ENCODE measurements at places on chromosomes 4 and X. TPM values are rescaled to one million over a fixed set of nuclear protein-coding genes. Genes with fewer than 3 reads are reported as not detected.

- no peak for DNase-seq
Measured at GRCh38 chr4:102036619-102037376, 246.3 kb downstream of the BANK1 start.

Gene NEIL3
- polyA plus RNA-seq: 3.5 TPM

DNA sequence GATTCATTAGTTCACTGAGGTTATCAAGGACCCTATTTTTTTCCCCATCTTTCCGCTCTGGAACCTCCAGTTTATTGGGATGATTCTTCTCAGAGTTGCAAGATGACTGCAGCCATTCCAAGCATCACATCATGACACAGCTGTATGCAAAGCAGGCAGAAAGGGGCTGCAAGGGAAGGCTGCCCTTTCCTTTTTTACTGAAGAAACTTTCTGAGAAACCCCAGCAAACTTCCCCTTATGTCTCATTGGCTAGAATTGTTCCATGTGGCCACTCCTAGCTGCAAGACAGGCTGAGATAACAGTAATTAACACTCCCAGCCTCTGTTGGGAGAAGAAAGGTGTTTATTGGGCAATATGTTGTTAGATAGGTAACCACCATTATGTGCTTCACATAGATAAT, 102.6 kb downstream of the SATL1 start:
- DNase-seq: no peak

Gene AADAT
- polyA plus RNA-seq: 9.1 TPM

- DNase-seq: no peak
Measured at GRCh38 chr4:13190093-13190721, 293.9 kb downstream of the RAB28 start.

DNA sequence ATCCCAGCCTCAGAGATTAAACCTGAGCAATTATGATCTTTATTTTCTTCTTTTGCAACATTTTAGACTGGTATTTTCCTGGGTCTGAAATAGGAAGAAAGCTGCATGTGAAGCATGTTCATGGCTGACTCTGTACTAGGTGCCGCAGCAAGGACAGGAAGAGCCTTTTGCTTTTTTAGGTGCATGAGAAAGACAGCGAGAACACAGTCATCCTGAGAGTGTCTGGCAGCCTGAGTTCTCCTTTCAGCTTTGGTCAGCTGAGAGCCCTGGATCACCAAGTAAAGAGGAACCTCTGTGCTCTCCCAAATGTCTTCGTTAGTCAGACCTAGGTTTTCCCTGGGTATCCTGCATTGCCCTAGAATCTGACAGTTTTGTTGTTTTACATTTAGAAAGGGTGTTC, 29.8 kb downstream of the FAM149A start:
- no peak for DNase-seq

- no peak for DNase-seq
Measured at GRCh38 chrX:54950730-54951375, 30.2 kb downstream of the TRO start.

DNA sequence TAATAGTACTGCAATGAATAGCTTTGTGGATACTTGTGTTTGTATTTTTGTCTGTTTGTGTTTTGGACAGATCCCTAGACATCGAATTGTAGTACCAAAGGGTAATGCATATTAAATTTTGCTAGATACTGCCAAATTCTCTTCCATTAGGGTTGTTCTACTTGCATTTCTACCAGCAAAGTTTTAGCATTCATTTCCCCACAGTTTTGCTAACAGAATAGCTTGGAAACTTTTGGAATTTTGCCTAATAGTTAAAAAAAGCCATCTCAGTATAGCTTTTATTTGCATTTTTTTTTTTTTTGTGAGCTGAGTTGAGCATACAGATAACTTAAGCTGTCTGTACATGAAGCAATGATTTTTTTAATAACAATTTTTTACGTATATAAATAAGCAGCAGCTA, 1084.9 kb downstream of the ADGRL3 start:
- DNase-seq: no peak

Gene SATL1
- 0.03 TPM for polyA plus RNA-seq

DNA sequence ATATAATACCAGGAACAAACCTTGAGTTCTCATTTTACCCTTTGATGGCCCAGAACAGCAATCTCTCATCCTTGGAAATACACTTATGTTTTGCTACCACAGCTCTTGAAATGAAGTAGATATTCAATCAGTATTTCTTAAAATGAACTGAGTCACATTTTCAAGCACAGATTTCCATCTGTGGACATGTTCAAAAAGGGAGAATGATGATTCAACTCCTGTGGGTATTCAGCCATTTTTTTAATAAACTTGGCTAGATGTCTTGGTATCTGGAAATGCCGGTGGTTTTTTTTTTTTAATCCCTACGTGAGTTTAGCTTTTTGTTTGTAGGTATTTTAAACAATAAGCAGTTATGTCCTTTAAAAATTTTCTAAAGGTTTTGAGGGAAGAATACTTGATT, 64.2 kb upstream of the TRPC5OS start:
- DNase-seq: no peak

- no peak for DNase-seq
Measured at GRCh38 chr4:169184236-169184635, 86.5 kb downstream of the SH3RF1 start.

Gene USP17L26
- not detected for polyA plus RNA-seq

Gene PRDM8
- polyA plus RNA-seq: 0.09 TPM

- peak; percentile 10 for DNase-seq
Measured at GRCh38 chr4:144572660-144573059, 73.3 kb upstream of the HHIP start.

- DNase-seq: no peak
Measured at GRCh38 chr4:148064451-148064850, 332.6 kb downstream of the ARHGAP10 start.

- DNase-seq: no peak
Measured at GRCh38 chrX:130197464-130197863, 25.7 kb downstream of the RAB33A start.

GRCh38 chr4:142846729-142847596, 862 bp upstream of the INPP4B start:
- DNase-seq: peak; percentile 10
